ENCODE measurements at places on chromosomes 12 and 14.

- no peak for DNase-seq
Observed at GRCh38 chr12:119644930-119645329, 23.0 kb upstream of the PRKAB1 start.

DNA sequence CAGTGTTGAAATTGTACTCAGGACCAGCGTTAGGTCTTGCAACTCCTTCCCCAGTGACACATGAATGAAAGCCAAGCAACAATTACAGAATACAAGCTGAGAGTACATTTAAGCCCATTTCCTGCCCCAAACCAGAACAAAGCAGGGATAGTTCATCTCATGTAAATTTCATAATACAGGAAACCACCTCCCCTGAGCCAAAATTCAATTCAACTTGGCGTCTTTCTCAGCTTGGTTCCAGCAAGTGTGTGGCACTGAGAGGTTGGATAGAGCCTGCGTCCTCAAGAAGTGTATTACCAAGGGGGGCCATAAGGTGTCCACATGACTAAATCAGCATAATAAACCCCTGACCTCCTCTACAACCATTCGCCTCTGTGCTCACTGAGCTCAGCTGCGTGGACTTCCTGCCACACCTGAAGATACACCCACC lies 278.9 kb upstream of the CRY1 start:
- DNase-seq: no peak

GRCh38 chr14:65940056-65940735 lies 527.7 kb downstream of the FUT8 start:
- no peak for DNase-seq

- no peak for DNase-seq
Observed at GRCh38 chr14:23104591-23105347, at the start of gene CIROP. Gene CIROP (minus strand): TSS chr14:23104989. CDS start chr14:23104920, 69 bp downstream.

DNA sequence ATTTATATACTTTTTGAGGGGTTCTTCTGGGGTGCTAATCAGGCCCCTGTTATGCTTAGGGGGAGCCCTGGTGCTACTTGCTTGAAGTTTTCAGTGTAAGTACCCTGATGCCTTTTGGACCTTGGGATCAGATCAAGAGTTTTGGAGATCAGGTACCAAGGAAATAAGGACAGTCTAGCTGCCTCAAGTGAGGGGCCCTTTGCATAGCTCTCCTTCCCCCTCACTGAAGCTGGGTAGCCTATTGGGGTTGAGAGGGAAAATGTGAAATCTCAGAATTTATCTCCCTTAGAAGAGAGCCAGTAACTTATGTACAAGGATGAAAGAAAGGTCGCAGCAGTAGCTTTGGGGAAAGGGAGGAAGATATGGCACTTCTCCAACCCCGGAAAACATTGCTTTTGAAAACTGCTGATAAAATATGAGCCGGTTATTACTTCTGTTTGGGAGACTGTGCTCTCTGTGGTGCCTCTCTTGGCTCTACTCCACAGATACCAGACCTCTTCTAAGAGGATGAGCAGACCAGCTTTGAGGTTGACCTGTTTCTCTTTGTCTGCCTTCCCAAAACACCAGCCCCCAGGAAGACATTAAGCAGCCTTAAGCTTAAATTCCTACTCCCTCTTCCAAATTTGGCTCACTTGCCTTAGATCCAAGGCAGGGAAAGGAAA lies 8.8 kb upstream of the AMHR2 start:
- no peak for DNase-seq

- DNase-seq: peak; percentile 74
Observed at GRCh38 chr12:94532490-94533422, 73.1 kb upstream of the CEP83 start.

GRCh38 chr12:62711631-62712241 lies 223.2 kb downstream of the PPM1H start:
- DNase-seq: no peak

GRCh38 chr14:52918486-52918885 lies 32.4 kb downstream of the FERMT2 start:
- no peak for DNase-seq

DNA sequence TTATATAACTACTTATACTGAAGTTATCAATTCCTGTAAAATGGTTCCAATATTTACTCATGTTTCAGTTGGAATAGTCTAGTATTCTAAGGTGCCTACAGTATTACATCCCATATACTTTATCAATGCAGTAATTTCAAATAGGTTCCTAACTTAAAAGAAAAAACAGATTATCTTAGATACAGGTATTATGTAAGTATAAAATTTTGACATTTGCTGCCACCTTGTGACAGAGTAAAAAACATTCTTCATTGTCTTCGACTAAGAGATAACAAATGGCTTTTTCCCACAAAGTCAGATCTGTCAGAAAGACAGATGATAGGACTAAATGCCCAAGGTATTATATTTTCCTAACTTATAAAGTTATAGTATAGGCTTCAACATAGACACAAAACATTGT lies 78.7 kb downstream of the TXNDC16 start:
- no peak for DNase-seq

- DNase-seq: no peak
Observed at GRCh38 chr14:99679543-99679942, 4.6 kb upstream of the CYP46A1 start.

DNA sequence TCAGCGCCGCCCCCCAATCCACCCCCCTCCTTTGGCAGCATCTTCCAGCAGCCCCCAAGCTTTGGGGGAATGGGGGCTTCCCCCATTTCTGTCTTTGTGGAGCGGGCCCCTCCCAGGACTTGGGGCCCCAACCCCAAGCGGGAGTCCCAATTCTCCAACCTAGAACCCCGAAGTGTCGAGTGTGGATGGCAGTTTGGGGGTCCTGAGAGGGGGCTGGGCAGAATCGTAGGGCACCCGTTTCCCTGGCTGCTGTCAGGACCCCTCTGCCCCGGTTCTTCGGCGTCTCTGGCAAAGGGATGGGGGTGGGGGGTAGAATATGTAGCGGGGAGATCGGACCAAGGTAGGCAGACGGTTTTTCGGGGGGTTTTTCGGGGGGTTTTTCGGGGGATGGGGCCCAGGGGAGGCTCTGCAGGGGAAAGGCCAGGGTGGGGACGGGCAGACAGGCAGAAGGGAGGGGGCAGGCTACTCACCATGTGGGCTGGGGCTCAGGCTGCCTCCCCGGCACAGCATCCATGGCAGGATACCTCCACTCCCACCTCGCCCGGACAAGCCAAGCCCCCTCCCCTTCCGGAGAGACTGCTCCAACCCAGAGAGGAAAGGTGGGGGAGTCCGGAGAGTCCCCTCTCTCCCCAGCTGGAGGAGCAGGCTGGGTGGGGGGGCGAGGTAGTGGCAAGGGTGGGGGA lies 739 bp downstream of the JPH4 start:
- no peak for DNase-seq

- no peak for DNase-seq
Observed at GRCh38 chr14:54881761-54882401, 20.7 kb downstream of the GCH1 start.

DNA sequence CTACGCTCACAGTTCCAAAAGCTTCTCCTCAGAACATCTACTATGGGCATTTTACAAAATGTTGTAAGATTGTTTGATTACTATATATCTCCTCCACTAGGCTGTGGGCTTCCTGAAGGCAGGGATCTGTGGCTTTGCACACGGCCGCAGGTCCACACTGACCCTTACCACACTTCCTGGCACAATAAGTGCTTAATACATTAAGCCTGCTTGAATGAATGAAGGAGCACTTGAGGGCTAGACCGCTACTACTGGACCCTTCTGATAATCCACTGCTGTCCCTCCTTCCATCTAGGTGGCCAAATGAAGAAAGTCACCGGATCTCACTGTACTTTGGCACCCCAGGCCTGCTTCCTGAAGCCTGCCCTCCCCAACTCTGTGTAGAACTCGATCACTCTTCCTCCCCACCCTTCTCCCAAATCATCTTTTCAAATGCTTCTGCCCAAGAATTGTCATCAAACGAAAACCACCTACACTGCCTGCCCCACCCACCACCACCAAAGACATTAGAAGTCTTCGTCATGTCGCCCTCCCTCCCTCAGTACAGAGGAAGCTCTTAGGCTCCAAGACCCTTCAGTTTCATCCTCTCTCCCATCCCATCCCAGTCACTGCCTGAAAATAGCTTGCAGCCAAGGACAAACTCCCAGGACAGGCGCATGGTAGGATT lies 596 bp upstream of the ZBTB39 start:
- no peak for DNase-seq

GRCh38 chr14:101069666-101070362 lies 166.3 kb upstream of the RTL1 start:
- DNase-seq: peak; percentile 1

- no peak for DNase-seq
Observed at GRCh38 chr14:90836692-90837063, 20.4 kb upstream of the TTC7B start.

- no peak for DNase-seq
Observed at GRCh38 chr14:104161602-104162367, 23.4 kb downstream of the KIF26A start.

- no peak for DNase-seq
Observed at GRCh38 chr12:109841356-109841755, 8.2 kb upstream of the TRPV4 start.

DNA sequence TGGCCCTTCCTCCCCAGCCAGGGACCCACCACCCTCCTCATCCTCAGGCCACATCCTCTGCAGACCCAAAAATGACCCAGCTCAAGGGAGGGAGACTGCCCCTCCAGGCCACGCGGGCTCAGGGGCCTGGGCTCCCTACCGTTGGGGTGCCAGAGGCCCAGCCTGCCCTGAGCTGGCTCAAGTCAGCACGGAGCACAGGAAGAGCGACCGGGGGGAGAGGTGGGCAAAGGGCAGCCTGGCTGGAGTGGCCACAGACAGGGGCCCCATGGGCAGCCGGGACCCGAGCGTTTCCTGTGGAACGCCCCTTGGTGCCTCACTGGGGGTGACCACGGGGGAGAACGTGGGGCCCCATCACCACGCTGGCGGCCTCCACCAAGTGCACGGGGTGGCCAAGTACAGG lies 10.7 kb downstream of the JAG2 start:
- no peak for DNase-seq

DNA sequence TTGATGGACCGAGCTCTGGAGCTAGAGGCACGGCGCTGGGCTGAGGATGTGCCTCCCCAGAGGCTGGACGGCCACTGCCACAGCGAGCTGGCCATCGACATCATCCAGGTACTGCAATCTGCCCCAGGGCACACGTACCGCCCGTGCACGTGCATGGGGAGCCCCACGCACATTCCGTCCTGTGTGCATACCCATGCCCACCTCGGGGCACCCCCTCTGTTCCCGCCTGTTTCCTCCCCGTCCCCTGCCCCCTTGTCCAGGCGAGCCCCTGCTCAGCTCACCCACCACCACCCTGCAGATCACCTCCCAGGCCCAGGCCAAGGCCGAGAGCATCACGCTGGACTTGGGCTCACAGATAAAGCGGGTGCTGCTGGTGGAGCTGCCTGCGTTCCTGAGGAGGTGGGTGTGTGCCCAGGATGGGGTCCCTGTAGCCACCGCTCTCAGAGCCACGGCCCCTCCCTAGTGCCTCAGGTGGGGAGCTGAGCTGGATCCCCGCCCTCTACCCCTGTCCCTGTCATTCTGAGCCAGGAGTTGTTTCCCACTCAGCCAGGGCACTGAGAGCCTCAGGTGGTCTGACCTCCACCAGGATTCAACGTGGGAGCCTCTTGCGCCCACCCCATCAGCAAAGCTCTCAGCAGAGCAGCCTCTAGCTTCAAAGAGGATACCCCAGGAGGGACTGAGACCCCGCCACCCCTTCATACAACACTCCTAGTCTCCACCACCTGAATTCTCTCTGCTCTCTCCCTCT lies 6.9 kb downstream of the TNFAIP2 start:
- no peak for DNase-seq

DNA sequence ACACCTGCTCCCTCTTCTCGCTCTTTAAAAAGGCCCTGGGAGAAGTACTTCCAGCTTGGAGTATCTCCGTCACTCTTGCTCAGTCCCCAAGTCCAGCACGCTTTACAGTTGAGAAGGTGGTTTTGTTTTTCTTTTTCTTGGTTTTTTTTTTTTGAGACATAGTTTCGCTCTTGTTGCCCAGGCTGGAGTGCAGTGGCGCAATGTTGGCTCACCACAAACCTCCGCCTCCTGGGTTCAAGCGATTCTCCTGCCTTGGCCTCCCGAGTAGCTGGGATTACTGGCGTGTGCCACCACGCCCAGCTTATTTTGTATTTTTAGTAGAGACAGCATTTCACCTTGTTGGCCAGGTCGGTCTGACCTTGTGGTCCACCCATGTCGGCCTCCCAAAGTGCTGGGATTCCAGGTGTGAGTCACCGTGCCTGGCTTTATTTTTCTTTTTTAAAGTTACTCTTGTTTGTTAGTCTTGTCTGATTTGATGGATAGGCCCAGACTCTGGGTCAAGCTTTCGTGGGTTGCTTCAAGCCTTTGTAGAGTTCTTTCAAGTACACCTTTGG lies 1.9 kb downstream of the TDRD9 start:
- DNase-seq: no peak

- no peak for DNase-seq
Observed at GRCh38 chr12:6961278-6961694, 9.2 kb downstream of the PHB2 start.
